ENCODE measurements at places on chromosomes 2 and 18. TPM values are rescaled to one million over a fixed set of nuclear protein-coding genes. Genes with fewer than 3 reads are reported as not detected.

The CTLA4 gene
- not detected for total RNA-seq

The CXCR2 gene
- total RNA-seq, result 0.31 TPM

The SLC16A14 gene
- 10.1 TPM for total RNA-seq

The TRABD2A gene
- 0.45 TPM for total RNA-seq

The RSAD2 gene
- 3.7 TPM for total RNA-seq

The LOXHD1 gene
- total RNA-seq, result 0.14 TPM

The ATP6V1B1 gene
- 0.66 TPM for total RNA-seq

The FSIP2 gene
- 28.7 TPM for total RNA-seq

The NEU4 gene
- 1.8 TPM for total RNA-seq

The AFF3 gene
- 14.4 TPM for total RNA-seq

The TXNDC2 gene
- total RNA-seq, result 0.29 TPM

The EFR3B gene
- 15.4 TPM for total RNA-seq

DNA sequence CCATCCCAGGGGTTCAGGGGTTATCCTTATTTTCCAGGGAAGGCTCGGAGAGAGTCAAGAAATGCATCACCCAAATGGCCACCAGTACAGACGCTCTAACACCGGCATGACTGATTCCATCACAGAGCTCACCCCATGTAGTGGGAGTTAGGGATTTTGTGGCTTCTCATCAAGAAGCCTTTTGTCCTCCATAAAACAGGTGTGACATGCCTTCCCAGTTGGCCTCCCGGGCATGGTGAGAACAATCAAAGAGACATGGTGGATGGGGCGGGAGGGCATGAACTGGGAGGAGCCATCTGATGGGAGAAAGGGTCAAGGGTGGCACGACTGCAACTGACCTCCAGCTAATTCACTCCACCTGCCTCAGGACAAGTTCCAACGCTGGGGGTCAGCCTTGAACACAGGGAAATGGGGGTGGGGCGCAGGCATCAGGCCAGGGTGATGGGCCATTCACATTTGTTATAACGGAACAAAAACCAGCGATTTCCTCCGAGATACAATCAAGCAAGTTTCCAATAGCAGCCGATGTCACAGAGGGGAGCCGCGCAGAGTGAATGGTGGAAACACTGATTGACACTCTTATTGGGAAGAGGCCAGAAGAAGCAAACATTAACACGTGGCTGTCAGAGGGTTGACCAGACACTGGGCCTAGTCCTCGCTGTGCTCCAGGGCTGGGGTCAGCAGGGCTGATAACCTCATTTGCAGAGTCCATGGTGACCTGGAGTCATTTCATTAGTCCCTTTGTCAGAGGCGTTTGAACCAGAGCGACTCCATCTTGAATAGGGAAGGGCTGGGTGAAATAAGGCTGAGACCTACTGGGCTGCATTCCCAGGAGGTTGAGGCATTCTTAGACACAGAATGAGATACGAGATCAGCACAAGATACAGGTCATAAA, 80.5 kb upstream of the HPCAL1 start:
- no peak for DNase-seq

- no peak for DNase-seq
These were observed 60.1 kb upstream of the LAPTM4A start for GRCh38 chr2:20111311-20112131.

GRCh38 chr2:43333656-43334144, 107.3 kb upstream of the ZFP36L2 start:
- DNase-seq, result no peak

DNA sequence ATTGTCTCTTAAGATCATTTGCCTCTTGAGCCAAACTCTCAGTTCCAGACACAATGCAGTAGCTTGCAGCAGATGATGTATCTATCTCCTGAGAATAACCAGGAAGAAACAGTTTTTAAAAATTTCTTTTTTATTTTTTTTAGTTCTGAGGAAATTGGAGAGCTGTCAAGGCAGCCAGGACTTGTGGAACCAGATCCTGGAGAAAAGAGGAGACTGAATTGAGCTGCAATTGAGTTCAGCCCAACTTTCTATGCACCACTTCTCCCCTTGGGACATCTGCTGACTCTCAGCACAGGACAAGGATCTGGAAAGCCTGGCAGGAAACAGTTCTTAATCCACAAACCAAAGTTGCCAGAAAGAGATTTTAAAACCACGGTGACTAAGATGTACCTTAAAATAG, 13.5 kb upstream of the CSRNP3 start:
- DNase-seq, result no peak

GRCh38 chr2:173346035-173346434, 8.6 kb upstream of the CDCA7 start:
- no peak for DNase-seq

GRCh38 chr2:28173377-28173776, 219.3 kb upstream of the FOSL2 start:
- no peak for DNase-seq

GRCh38 chr2:168006498-168006897, 240.9 kb downstream of the STK39 start:
- no peak for DNase-seq

DNA sequence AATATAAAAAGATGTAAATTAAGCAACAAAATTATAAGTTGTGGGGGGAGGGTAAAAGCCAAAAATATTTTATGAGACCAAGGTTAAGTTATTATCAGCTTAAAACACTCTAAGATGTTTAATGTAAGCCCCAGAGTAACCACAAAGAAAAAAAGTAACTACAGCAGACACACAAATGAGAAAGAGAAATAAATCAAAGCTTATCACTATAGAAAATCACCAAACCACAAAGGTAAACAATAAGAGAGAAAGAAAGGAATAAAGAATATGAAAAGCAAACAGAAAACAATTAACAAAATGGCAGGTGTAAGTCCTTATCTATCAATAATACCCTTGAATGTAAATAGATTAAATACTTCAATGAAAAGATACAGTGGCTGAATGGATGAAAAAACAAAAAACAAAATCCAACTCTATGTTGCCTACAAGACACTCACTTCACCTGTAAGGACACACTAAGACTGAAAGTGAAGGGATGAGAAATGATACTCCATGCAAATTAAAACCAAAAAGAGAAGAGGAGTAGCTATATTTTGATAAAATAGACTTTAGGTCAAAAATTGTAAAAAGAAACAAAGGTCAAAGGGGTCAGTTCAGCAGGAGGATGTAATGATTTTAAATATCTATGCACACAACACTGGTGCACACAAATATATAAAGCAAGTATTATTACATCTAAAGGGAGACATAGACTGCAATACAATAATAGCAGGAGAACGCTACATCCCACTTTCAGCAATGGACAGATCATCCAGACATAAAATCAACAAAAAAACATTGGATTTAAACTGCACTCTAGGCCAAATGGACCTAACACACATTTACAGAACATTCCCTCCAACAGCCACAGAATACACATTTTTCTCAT, 80.7 kb downstream of the PTPN2 start:
- no peak for DNase-seq

DNA sequence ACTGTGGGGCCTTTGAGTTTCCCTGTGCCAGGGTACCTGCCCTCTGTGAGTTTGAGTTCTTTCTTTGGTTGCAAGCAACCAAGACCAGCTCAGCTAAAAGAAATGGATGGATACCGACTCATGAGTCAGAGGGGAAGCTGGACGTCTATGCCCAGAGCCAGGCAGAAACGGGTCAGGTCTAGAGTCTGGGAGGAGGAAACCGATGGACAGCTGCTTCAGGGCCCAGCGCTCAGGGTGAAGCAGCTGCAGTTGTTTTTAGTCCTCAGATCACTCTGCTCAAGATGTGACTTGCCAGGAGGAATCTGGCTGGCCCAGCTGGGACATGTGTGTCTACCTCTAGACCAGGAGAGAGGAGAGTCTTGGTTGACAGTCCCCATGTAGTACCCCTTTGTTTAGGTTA, 10.1 kb upstream of the TYMS start:
- no peak for DNase-seq

GRCh38 chr2:88747990-88748389, 56.5 kb downstream of the RPIA start:
- no peak for DNase-seq

DNA sequence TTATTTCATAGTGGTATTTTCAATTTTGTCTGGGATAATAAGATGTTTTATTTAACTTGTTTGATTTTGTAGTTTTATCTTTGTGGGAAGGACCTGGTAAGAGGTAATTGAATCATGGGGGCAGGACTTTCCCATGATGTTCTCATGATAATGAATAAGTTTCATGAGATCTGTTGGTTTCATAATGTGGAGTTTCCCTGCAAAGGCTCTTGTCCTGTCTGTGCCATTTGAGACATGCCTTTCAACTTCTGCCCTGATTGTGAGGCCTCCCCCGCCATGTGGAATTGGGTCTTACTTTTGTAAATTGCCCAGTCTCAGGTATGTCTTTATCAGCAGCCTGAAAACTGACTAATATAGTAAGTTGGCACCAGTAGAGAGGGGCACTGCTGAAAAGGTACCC, 77.8 kb upstream of the ARHGAP15 start:
- DNase-seq, result no peak

DNA sequence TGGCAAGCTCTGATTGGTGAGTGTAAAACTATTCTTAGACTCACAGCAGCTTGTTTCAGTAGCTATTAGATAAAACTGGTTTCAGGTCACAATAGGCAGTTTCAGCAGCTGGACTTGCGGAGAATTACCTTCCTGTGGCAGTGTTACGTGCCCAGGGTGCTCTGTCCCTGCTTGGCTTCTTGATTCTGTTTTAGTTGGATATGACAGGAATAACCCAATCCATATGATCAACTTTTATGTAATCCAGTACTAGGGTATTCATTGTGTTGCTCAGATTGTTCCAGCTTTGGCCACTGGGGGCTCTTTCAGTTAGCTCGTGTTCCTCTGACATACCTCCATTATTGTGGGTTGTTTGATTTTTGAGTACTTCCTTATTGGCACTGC, 43.1 kb downstream of the INPP4A start:
- DNase-seq, result no peak

GRCh38 chr18:48892146-48892855, 58.5 kb downstream of the SMAD7 start:
- DNase-seq, result no peak

- DNase-seq, result no peak
These were observed 25.6 kb upstream of the ZC3H15 start for GRCh38 chr2:186460465-186460864.

- no peak for DNase-seq
These were observed 5.9 kb upstream of the RFX8 start for GRCh38 chr2:101480764-101481163.

- DNase-seq, result no peak
These were observed 46.7 kb downstream of the DGKD start for GRCh38 chr2:233400961-233401360.

- DNase-seq, result no peak
These were observed 81.2 kb downstream of the INSIG2 start for GRCh38 chr2:118169359-118170005.

GRCh38 chr18:78838183-78838582, 141.4 kb upstream of the SALL3 start:
- no peak for DNase-seq

- no peak for DNase-seq
These were observed 181.3 kb downstream of the PTPRM start for GRCh38 chr18:7748251-7749007.

DNA sequence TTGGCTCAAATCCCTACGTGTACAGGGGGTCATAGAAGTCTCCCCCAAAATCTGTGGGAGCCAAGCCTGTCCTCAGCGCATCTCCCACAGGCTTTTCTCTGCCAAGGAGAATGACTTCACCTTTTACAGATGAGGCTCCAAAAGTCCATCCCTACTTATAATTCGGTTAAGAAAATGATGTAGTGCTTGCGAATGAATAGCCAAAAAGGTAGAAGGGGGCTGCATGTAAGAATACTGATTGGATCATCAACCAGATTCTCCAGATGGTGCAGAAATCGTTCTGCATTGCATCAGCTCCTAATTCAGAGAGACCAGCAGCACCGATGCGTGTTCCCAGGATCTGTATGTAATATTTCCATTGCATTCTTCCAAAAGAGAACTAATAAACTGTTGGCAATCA, 91.9 kb downstream of the EPHA4 start:
- no peak for DNase-seq

GRCh38 chr2:33411765-33412164, 64.7 kb upstream of the RASGRP3 start:
- no peak for DNase-seq

- no peak for DNase-seq
These were observed 286.5 kb upstream of the SLC14A2 start for GRCh38 chr18:45328811-45329210.

GRCh38 chr2:47065343-47065742, 89.8 kb downstream of the STPG4 start:
- DNase-seq, result no peak

DNA sequence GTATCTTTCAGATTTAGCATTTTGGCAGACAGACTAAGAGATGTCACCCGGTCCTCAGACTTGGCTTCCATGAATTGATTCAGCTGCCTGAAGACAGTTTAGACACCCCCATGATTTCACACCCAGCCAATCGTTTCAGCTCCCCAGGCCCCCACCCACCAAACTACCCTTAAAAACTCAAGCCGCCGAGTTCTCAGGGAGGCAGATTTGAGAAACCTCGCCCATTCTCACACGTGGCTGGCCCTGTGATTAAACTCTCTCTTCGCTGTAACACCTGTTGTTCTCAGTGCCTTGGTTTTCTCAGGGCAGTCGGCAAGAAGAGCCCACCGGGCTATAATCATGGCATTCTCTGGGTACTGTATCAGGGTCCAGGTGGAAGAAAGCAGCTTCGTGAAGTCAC, 35.2 kb downstream of the UXS1 start:
- no peak for DNase-seq

DNA sequence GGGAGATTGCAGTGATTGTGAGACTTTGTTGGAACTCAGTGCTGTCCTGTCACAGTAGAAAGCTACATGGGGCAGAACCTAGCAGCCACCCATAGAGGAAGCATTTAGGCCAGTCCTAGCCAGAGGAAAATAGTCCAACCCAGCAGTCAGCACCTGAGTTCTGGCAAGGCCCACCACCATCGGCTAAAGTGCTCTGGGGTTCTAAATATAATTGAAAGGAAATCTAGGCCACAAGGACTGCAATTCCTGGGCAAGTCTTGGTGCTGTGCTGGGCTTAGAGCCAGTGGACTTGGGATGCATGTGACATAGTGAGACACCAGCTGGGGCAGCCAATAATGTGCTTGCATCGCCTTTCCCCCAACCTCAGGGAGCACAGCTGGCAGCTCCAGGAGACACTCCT, 28.9 kb upstream of the ACTR2 start:
- no peak for DNase-seq

- no peak for DNase-seq
These were observed 24.7 kb downstream of the SNRPD1 start for GRCh38 chr18:21636769-21637168.

DNA sequence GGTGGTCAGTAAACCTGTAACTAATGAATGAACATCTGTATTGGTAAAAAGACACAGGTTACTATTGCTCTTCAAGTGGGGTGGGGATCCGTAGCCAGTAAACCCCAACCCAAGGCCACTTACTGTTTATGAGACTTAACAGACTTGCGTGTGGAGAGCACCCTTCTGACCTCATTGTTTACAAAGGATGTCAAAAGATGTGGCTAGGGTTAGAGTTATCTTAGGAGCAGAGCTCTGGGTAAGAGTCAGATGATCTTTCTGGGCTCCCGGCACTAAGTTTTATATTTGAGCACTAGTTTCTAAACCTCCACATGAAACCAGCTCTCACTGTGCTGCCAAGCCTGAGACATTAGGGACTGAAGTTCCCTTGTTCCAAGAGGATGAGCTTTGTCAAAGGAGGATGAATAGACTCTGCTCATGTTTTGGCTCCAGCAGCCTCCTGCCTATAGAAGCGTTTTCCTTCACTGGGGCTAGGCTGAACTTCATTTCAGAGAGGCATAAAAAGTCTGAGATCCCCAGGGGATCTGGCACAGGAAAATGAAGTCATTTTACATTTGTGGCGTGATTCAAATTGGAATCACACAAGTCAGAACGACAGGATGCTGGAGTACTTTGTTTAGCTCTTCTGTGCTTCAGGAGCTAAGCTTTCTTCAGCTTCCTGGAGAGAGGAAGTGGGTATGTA, 403.1 kb upstream of the TRIB2 start:
- no peak for DNase-seq
